ENCODE measurements at places on chromosomes 5 and 9.

DNA sequence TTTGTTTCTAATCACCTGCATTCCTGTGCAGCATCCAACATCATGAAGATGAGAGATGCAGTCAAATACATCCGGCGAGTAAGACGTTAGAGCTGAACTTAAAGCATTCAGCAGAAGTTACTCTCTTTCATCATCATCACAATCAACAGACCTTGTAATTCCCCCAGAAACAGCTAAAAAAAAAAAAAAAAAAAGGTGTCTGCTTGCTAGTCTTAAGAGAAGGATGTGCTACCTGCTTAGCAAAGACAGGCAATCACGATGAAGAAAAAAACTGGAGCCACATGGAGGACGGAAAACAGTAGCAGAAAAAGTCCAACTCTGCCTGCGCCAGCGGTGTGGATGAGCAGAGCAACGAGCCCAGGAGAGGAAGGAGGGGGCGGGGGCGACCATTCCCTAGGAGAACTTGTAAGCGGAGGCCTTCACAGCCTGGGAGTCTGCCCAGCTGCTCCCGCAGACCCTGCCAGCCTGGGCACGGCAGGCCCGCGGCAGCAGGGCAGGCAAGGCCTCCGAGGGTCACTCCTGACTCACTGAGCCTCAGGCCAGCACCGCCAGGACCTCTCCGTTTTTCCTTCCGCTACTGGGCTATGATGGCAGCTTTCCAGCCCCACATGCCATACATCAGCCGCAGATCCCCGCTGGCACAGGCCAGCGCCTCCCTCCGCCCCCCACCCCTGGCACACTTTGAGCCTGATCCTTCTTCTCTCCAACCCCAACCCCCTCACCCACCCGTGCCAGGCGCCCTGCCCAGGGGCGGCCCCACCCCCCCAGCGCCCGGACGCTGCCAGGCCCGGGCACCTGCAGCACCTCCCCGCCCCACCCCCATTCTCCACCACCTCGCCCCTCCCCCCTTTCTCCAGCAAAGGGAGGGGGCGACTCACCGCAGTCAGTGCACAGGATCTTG lies 1.4 kb downstream of the NRG2 start:
- no peak for DNase-seq

- DNase-seq: no peak
These were observed 2.0 kb upstream of the RALGDS start for GRCh38 chr9:133122935-133123611.

GRCh38 chr5:5403741-5404140 lies 18.7 kb upstream of the ICE1 start:
- no peak for DNase-seq

DNA sequence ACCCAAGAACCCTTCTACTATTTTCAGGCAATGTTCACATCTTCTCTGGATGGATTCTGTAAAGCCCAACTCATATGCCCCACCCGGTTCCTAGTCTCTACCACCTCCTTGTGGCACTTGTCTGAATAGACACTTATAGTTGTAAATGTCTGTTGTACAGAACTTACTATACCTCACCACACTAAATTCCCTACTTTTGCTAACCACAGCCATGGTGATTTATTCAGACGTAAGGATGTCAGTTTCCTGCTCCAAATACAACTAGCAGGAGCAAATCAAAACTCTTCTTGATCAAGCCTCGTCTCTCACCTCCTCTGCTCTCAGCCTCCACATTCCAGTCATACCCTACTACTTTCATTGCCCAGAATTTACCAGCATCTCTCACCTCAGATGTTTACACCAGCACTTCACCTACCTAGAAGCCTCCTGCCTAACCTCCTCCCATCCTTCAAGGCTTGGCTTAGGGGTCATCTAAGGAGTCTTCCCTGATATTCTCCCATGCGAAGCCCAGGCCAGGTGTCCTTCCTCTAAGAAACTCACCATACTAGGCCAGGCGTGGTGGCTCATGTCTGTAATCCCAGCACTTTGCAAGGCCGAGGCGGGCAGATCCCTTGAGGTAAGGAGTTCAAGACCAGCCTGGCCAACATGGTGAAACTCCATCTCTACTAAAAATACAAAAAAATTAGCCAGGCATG lies 75.5 kb downstream of the MAPKAP1 start:
- no peak for DNase-seq

DNA sequence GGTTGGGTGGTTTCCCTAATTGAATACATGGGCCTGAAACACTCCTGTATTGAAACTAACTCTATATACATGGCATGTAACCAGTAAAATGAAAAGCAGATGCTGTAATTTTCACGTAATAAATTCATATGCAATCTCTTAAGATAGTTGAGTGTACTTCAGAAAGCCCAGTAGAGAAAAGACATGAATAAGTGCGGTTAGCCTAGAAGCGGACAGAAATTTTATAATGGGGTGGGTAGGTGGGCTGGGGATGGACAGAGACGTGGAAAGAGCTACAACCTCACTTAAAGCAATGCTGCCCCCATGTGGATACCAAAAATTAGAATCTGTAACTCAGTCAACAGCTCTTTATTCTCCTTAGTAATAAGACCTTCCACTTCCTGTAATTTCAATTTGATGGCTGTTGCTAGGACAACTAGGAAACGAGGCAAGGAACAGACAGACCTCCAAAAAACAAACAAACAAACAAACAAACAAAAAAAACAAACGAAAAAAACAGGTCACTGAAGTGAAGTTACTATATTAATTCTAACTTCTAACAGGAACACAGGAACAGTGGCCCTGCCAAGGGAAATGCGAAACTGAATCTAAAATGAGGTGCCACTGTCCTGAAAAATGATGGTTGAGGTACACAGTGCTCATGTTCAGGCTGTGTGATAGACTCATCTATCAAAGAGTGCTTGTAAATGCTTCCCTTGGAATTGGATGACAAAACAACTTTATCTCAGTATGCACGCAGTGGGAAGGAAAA lies 103.4 kb upstream of the GNA14 start:
- no peak for DNase-seq

DNA sequence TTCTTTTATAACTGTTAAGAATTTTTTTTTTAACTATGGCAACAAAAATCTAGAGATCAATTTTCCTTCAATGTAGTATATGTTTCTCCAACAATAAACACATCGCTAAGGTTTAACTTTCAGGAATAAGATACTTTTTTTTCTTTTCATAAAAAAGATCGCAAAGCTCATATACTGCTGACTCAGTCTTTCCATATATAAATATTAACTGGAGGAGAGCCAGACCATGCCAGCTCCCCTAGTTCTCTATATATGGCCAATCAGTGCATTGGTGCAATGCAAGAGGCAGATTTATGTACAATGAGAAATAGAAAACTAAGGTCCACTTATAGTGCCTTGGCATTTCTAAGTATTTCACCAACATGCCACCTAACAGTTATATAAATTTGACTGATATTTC lies 89.2 kb upstream of the GAS1 start:
- no peak for DNase-seq

GRCh38 chr9:83220730-83221129 lies 157.8 kb upstream of the RASEF start:
- DNase-seq: no peak

GRCh38 chr9:35603506-35603985 lies 1.5 kb upstream of the TESK1 start:
- no peak for DNase-seq

- no peak for DNase-seq
These were observed 275.1 kb downstream of the BRINP1 start for GRCh38 chr9:119094086-119094485.

- DNase-seq: no peak
These were observed 30.6 kb downstream of the CLINT1 start for GRCh38 chr5:157828105-157828943.

GRCh38 chr5:32251871-32252458 lies 60.8 kb downstream of the MTMR12 start:
- no peak for DNase-seq

- DNase-seq: no peak
These were observed 15.3 kb upstream of the TRPM3 start for GRCh38 chr9:71136696-71137095.

All from activated T-helper 1 cell treated with Interleukin-2 at 50 U/mL for 16 hours (primary cell).